Activated naive CD8-positive, alpha-beta T cell treated with anti-CD3 and anti-CD28 coated beads, Interleukin-2, amount 10 ng/mL, durations not matched to agents 7 days and 5 days (primary cell): ENCODE measurements at places on chromosomes 1 and 21. TPM values are rescaled to one million over a fixed set of nuclear protein-coding genes. Genes with fewer than 3 reads are reported as not detected.

The MMEL1 gene
- total RNA-seq = 3.0 TPM

- no peak for DNase-seq
- H3K4me1 ChIP-seq = peaks cover 24% of the 10 kb centered on the region
- no peaks in the 10 kb centered on the region for H3K27me3 ChIP-seq
Measured at GRCh38 chr1:172431721-172432192, 11.3 kb downstream of the C1orf105 start.

- no peak for DNase-seq
- no peak overlapping the region for H3K4me3 ChIP-seq
- H3K4me1 ChIP-seq = peaks cover 5% of the 10 kb centered on the region
- H3K27ac ChIP-seq = no peak overlapping the region
- no peaks in the 10 kb centered on the region for H3K36me3 ChIP-seq
Measured at GRCh38 chr1:114134518-114134917, 19.2 kb downstream of the SYT6 start.

DNA sequence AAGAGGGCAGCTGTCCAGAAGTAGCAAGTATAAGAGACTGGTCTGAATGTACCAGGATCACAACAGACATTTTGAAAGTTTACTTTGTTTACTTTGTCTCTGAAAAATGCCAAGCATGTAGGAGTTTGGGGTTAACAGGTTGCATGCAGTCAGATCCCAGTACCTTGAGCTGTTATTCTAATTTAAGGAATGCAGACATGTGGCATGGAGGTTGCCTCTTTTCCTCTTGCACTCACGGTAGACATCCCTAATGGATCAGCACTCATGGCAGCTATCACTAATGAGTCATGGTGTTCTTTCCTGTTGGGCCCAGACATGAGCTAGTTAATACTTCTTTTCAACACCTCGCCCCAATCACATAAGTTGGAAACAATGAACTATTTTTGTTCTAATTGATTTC is 67.3 kb downstream of the GADD45A start:
- H3K36me3 ChIP-seq = no peaks in the 10 kb centered on the region
- H3K27ac ChIP-seq = no peak overlapping the region

DNA sequence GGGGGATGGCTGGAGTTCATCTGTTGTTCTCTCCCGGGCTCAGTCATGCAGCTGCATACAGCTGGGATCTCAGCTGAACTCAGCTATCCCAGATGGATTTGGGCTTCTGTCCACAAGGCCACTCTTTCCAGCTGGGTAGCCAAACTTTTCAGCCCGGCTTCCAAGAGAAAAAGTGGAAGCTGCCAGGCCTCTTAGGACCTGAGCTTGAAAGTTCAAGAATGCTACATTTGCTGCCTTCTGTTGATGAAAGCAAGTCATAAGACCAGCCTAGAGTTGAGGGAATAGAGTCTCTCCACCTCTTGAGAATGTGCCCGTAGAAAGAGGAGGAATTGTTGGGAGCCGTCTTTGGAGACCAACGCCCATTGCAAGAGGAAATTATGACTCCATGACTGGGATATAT is 95.3 kb downstream of the C1orf21 start:
- H3K27me3 ChIP-seq = no peaks in the 10 kb centered on the region
- no peaks in the 10 kb centered on the region for H3K36me3 ChIP-seq
- H3K4me1 ChIP-seq = no peaks in the 10 kb centered on the region
- no peak overlapping the region for H3K4me3 ChIP-seq
- DNase-seq = no peak

GRCh38 chr21:42663860-42664535 is 10.6 kb downstream of the PDE9A start:
- no peaks in the 10 kb centered on the region for H3K27me3 ChIP-seq
- peaks cover 9% of the 10 kb centered on the region for H3K4me1 ChIP-seq
- H3K27ac ChIP-seq = peak overlapping the region; percentile 30
- no peaks in the 10 kb centered on the region for H3K36me3 ChIP-seq
- DNase-seq = no peak

- H3K27ac ChIP-seq = no peak within 1 kb of the TSS
- peaks cover 34% of the 10 kb centered on the region for H3K4me1 ChIP-seq
- H3K27me3 ChIP-seq = peaks cover 29% of the 10 kb centered on the region
- DNase-seq = peak; percentile 80
- peak within 1 kb of the TSS; percentile 81 for H3K4me3 ChIP-seq
Measured at GRCh38 chr1:16073490-16074119, at the start of gene FAM131C. Gene FAM131C, minus strand, starts transcription at chr1:16073651. Its CDS starts 209 bp downstream, at chr1:16073442.

DNA sequence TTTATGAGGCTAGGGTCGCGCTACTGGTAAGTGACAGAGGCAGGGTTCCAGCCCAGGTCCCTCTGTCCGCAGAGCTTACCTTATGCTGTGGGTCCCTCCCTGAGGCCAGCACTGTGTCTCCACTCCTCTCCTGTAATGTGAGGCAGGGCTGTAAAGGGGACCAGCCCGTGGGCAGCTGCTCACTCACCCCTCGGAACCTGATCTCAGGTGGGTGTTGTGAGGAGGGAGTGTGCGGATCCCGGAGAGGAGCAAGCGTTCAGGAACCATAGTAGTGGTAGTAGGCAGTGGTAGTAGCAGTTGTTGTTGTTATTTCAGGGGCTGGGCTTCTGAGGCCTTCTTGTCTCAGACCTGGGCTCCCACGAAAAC is 1.7 kb downstream of the ZC3H12A start:
- H3K36me3 ChIP-seq = peaks cover 33% of the 10 kb centered on the region
- DNase-seq = no peak
- peak overlapping the region; percentile 98 for H3K27ac ChIP-seq
- no peaks in the 10 kb centered on the region for H3K27me3 ChIP-seq

GRCh38 chr1:211260141-211261107 is 1.3 kb downstream of the RCOR3 start:
- H3K27ac ChIP-seq = peak overlapping the region; percentile 87
- peaks cover 20% of the 10 kb centered on the region for H3K36me3 ChIP-seq
- peaks cover 21% of the 10 kb centered on the region for H3K4me1 ChIP-seq
- H3K4me3 ChIP-seq = peak overlapping the region; percentile 96

DNA sequence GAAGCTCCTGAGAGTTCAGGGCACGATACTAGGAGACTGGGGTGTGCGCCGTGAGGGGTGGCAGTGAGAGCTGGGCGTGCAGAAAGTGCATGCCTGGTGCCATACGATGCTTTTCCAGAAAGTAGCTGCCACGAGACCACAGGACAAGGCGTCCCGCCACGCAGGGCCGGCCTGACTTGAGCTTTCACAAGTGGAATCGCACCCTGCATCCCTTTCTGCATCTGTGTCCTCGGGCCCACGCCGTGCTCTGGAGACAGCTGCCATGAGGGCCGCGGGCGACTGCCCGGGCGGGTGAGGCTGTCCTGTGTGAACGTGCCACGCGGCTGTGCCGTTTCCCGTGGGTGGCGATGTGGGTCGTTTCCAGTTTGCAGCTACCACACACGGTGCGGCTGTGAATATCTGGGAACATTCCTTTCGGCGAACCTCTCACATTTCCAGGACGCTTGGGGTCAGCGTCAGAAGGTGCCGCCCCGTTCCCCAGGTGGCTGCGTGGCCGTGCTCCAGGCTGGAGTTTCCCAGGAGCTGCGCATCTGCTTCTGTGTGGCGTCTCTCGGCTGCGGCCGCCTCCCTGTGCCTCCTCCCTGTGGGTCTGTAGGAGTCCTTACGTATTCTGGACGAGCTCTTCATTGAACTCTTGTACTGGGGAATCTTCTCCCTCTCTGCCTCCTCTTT is 1.0 kb upstream of the PERM1 start:
- DNase-seq = no peak
- H3K27ac ChIP-seq = no peak overlapping the region
- H3K27me3 ChIP-seq = peaks cover 19% of the 10 kb centered on the region
- peaks cover 1% of the 10 kb centered on the region for H3K36me3 ChIP-seq

DNA sequence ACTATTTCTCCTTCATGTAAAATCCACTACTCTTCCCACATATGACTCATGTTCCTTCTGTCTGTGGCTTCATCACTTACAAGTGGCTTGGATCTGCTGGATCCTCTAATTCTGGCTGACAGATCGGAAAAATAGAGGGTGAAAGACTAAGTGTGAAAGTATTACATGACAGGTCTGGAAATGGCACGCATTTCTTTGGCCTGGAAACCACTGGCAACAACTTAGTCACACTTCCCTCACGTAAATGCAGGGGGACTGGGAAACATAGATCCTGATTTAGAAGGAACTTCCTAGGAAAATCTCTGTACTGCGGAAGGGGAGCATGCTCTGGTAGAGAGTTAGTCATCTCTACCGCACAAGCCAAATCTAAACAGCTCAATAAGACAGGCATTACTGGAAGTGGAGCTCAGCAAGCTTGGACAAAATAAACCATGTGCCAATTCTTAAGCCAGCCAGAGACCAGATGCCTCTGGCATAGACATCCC is 305.4 kb upstream of the PTBP2 start:
- DNase-seq = no peak
- no peaks in the 10 kb centered on the region for H3K4me1 ChIP-seq
- no peaks in the 10 kb centered on the region for H3K36me3 ChIP-seq
- no peaks in the 10 kb centered on the region for H3K27me3 ChIP-seq

DNA sequence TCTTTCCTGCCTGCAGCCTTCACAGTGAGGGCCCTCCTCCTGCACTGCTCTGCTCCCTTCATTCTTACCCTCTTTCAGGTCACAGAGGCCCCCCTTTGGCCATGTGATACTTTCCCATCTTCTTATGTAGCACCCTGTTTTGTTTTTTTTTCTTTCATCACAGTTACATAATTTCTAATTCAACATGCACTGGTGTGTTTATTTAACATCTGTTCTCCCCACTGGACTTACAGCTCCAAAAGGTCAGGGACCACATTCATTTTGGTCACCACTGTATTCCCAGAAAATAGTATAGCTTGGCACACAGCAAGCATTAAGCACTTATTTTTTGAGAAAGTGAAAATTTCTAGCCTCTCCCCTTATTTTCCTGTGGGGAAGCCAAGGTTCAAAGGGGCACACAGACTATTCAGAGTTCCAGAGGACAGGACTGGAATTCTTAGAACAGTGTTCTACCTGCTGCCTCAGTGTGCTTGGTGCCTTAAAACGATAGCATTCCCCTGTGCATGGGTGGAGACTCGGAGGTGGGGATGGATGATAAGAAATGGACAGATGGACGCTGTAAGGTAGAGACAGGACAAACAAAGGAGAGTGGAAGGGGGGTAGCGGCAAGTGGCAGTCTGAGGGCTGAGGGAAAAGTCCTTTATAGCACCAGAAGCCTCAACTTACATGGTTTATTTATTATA is 5.3 kb downstream of the DENND2D start:
- H3K4me3 ChIP-seq = peak overlapping the region; percentile 98
- peaks cover 62% of the 10 kb centered on the region for H3K4me1 ChIP-seq
- H3K36me3 ChIP-seq = peaks cover 92% of the 10 kb centered on the region
- DNase-seq = no peak

GRCh38 chr1:200979574-200980451 is 43.7 kb downstream of the KIF21B start:
- H3K36me3 ChIP-seq = peaks cover 30% of the 10 kb centered on the region
- no peaks in the 10 kb centered on the region for H3K27me3 ChIP-seq
- DNase-seq = peak; percentile 72
- H3K4me3 ChIP-seq = no peak overlapping the region

- H3K36me3 ChIP-seq = no peaks in the 10 kb centered on the region
- no peak overlapping the region for H3K4me3 ChIP-seq
- H3K27ac ChIP-seq = no peak overlapping the region
- H3K4me1 ChIP-seq = no peaks in the 10 kb centered on the region
- H3K27me3 ChIP-seq = no peaks in the 10 kb centered on the region
Measured at GRCh38 chr1:52296345-52296744, 69.7 kb downstream of the CC2D1B start.

GRCh38 chr1:210251680-210252490 is 19.3 kb downstream of the SERTAD4 start:
- DNase-seq = no peak
- H3K4me1 ChIP-seq = peaks cover 3% of the 10 kb centered on the region
- H3K27ac ChIP-seq = no peak overlapping the region

GRCh38 chr21:28635541-28635940 is 357.1 kb downstream of the LTN1 start:
- peaks cover 10% of the 10 kb centered on the region for H3K4me1 ChIP-seq
- H3K27me3 ChIP-seq = no peaks in the 10 kb centered on the region
- no peak overlapping the region for H3K27ac ChIP-seq
- H3K36me3 ChIP-seq = peaks cover 5% of the 10 kb centered on the region

DNA sequence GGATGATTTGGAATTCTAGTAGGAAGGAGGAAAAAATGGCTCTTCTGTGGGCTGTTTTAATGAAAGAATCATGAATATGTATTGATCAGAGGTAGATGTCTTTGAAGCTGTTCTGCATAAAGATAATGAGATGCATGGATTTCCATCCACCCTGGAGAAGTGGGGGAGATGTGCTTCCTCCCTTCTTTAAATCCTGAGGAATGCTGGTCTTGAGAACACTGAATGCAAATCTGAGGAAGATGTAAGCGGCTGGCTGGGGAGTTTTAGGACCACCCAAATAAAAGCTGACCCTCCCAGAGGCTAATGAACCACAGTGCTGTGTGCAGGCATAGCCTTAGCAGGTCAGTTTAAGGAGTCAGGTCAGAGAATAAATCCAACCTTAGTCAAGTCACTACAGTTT is 37.3 kb downstream of the ZMYND12 start:
- DNase-seq = no peak
- peaks cover 4% of the 10 kb centered on the region for H3K27me3 ChIP-seq
- H3K36me3 ChIP-seq = peaks cover 2% of the 10 kb centered on the region
- H3K4me3 ChIP-seq = no peak overlapping the region
- H3K4me1 ChIP-seq = no peaks in the 10 kb centered on the region
- H3K27ac ChIP-seq = no peak overlapping the region

DNA sequence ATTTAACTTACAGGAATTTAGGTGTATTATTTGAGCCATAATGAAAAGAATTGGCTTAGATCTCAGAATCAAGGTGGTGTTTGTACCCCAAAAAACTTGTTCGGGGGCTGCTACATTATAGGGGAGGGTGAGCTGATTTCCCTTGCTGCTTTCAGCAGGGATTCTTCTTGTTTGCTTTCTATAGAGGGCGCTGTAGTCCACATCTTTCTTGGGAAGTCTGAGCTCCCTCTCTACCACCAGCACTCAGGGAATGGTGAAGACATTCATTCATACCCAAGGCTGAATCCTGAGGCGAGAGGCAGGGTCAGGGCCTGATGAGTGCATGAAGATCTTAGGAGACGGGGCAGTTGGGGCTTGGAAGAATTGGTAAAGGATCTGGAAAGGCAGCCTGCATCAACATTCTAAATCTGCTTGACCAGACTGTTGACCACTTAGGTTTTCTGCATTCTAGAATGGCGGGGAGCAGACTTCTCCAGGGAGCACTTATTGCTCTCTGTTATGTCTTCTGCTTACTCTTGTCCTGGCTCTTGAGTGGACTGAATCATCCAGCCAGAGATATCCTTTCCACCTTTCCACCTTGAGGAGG is 18.9 kb downstream of the SPATA46 start:
- no peaks in the 10 kb centered on the region for H3K36me3 ChIP-seq
- DNase-seq = no peak
- no peak overlapping the region for H3K27ac ChIP-seq
- no peak overlapping the region for H3K4me3 ChIP-seq
- H3K27me3 ChIP-seq = peaks cover 5% of the 10 kb centered on the region

GRCh38 chr21:34513129-34513675 is 1.2 kb upstream of the KCNE1 start:
- no peak for DNase-seq
- H3K4me3 ChIP-seq = no peak overlapping the region
- H3K36me3 ChIP-seq = peaks cover 4% of the 10 kb centered on the region
- H3K4me1 ChIP-seq = peaks cover 12% of the 10 kb centered on the region

DNA sequence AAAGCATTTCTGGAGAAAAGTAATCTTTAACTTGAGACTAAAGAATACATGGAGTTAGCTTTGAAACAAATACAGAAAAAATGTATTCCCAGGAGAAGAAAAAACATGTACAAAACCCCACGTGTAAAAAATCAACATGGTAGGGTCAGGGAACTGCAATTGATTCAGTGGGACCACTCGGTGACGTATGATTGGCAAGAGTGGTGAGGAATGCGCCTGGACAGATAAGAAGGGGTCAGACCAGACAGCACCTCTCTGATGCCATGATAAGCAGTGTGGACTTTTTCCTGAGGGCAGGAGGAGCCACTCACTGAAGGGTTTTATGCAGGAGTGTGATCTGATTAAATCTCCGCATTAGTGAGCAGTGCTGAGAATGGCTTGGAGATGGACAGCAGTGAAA is 142.5 kb downstream of the DAB1 start:
- H3K4me1 ChIP-seq = no peaks in the 10 kb centered on the region
- no peak for DNase-seq
- no peaks in the 10 kb centered on the region for H3K36me3 ChIP-seq
- H3K27ac ChIP-seq = no peak overlapping the region
- H3K4me3 ChIP-seq = no peak overlapping the region
